ENCODE measurements at places on chromosomes 2 and 18.

- DNase-seq: no peak
These were observed 834 bp downstream of the ZNF638 start for GRCh38 chr2:71332435-71332796.

DNA sequence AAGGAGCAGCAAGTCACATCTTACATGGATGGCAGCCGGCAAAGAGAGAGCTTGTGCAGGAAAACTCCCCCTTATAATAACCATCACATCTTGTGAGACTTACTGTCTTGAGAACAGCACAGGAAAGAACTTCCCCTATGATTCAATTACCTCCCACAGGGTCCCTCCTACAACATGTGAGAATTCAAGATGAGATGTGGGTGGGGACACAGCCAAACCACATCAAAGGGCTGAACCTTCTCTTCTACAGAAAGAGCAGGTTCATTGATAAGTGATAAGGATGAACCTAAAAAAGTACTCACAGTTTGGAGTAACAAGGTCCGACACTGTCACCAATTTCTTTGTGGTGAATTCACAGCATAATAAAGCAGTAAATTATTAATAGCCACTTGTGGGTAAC is 422.2 kb upstream of the FSIP2 start:
- no peak for DNase-seq

GRCh38 chr18:56148373-56148772 is 490.0 kb downstream of the TXNL1 start:
- DNase-seq: no peak

- no peak for DNase-seq
These were observed 100.2 kb downstream of the BCL11A start for GRCh38 chr2:60453301-60453700.

DNA sequence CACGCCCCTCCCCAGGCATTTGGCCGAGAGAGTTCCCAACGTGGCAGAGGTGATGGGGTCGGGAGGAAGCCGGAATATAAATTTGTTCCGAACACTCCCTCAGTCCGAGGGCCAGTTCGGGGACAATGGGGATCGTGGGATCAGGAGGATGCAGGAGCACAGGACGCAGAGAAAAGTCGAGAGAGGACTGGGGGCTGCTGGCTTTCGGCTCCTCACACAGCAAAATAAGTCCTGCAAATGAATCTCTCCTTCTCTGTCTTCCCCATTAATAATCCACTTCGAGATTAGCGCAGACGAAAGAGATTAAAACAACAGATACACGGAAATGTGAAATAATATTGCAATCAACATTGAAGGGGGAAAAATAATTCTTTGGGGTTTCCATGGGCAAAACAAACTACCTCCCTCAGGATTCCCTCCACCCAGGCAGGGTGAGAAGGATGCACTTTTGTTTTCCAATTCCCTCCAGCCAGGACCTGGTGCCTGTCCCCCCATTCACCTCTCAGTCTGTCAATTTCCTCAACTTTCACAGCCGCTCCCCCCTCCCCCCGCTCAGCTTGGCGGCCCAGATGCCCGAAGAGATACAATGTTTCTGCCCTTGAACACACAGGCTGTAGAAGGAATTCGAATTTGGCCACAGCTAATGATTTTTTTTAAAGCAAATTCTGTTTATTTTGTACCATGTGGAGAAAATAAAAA is 3.1 kb upstream of the ZEB2 start:
- DNase-seq: no peak

GRCh38 chr18:67132919-67133318 is 383.6 kb downstream of the DSEL start:
- DNase-seq: no peak

GRCh38 chr2:151334082-151334815 is 23.1 kb upstream of the TNFAIP6 start:
- DNase-seq: no peak

DNA sequence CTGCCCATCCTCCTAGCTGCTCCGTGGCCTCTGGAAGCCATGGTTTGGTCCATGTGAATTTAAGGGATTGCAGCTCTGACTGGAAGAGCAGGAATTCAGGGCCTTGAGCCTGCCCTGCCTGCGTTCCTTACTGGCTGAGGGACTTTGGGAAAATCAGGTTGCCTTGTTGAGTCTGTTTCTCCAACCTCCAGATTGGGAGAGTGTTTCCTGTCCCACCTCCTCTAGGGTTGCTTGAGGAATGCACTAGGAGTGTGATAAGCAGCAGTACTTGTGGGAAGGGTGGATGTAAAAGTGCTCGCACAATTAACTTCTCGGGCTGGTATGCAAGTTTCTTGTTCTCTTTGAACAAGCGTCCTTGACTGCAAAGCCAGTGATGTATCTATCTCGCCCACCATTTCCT is 84.4 kb upstream of the YWHAQ start:
- no peak for DNase-seq

DNA sequence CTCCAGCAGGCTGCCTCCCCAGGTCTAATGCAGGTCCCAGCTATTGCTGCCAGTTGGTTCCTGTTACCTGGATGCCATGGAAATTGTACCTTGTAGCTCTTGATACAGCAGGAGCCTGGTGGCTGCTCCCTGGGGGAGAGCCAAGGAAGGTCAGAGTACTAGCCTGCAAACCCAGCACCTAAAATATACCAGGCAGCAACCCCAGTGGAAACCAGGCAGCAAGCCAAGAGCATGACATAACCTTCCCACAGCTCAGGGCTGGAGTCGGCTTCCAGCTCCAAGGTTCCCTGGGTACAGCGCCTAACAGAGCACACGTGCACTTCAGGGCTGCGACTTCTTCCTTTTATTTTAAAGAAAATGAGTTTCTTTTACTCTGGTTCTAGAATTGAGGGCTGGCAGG is 30.3 kb downstream of the TNP1 start:
- DNase-seq: no peak

DNA sequence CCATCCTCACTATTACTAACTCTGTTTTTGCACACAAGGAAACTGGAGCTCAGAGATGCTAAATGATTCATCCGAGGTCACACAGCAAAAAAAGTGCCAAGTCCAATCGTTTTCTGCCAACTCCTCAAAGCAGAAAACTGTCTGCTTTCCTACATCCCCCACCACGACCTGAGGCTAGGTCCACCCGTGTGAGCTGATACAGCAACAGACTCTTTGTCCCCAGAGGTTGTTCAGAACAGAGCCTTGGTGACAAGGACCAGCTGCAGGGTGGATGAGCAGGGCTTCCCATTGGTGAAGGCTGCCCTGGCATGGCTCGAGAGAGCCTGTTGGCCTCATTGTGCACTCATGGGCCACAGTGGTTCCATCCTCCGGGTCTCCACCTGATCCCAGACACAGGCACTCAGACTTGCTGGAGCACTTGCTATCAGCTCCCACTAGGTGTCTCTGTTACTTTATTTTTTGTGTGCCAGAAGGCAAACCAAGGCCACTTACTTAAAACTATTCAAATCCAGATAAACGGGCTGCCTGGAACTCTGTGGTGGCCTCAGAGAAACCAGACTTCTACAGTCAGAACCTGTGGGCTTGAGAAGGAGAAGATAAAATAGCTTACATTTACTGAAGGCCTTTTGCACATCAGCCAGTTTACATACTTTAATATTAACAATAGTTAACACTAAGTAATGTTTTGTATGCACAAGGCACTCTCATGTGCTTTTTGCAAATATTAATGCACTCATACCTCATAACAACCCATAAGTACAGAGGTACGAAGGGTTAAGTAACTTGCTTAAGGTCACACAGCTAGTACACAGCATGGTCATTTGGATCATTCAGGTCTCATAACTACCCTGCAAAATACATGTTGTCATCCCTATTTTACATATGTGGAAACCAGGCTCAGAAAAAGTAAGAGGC is 62.9 kb upstream of the CTIF start:
- peak; percentile 26 for DNase-seq

DNA sequence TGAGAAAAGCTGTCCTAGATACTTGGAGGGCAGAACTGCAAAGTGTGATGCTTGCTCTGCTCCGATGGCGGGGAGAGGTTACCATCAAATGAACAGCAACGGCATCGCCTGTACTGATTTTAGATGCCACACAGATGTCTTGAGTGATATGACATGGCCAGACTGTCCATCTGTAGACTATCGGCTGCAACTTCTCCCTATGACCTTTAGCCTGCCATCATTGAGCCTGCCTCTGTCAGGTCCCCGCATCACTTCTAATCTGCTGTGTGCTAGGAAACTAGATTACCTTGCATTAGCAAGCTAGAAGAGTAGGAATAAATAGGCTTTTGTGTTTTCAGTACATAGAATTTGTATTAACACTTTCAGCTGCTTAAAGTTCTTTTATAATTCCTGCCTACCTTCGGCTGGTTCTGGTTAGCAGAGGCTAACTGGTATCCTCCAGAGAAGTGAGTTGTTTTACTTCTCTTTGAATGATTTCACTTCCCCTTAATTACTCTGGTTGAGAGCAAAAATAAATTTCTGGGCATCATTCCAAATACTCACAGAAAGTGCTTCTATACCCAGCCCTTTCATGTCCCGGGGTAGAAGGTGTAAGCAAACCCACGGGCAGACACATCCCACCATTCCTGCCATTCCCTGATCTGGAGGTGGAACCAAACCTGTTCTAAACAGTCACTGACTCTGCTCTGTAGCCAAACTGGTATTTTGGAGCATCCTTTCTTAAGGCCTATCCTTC is 24.0 kb downstream of the GAREM2 start:
- no peak for DNase-seq

DNA sequence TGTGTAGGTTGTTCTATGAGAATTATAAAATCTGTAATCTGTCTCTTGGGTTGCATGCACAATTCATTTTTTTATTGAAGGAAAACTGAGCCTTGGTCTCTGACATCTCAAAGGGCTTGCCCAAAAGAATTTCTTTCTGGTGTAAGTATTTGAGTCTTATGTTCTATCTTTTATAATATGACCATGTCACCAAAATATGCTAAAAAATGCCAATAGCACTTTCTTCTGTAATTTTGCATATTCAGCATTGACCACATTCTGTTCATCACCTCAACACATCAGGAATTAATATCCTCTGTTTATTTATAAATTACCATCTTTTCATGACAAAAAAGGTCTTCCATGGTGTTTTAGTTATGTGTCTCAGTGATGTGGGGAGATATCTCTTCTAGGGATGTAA is 268.7 kb upstream of the TCF4 start:
- no peak for DNase-seq

GRCh38 chr2:150476809-150477302 is 10.6 kb downstream of the RND3 start:
- DNase-seq: no peak

- no peak for DNase-seq
These were observed 1467.4 kb upstream of the NXPH2 start for GRCh38 chr2:140247451-140248195.

DNA sequence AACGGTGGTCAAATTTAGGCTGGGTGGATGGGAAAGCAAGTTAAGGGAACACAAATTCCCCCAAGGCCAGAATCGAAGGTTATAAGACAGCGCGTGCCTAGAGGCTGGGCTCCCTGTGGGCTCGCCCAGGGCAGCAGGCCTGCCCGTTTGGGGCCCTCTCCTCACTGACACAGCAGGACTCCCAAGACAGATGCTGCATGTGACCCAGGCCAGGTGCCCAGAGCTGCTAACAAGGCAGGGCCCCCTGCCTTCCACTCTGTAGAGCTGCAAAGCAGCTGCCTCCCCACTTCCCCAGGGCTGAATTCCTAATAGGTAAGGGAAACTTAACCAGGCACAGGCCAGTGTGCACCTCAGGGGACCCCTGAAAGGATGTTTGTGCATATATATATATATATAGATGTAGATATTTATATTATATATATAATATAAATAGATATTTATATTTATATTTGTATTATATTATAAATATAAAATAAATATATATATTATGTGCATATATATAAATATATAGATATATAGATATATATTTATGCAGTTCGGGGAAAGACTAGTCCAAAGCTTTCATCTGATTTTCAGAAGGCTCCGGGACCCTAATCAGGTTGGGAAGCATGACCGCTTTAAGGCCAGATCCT is 43.7 kb downstream of the TMEM37 start:
- DNase-seq: no peak

- DNase-seq: no peak
These were observed 560 bp upstream of the DUSP2 start for GRCh38 chr2:96145848-96146152.

- DNase-seq: no peak
These were observed 124.2 kb upstream of the ARHGAP28 start for GRCh38 chr18:6605115-6605869.

DNA sequence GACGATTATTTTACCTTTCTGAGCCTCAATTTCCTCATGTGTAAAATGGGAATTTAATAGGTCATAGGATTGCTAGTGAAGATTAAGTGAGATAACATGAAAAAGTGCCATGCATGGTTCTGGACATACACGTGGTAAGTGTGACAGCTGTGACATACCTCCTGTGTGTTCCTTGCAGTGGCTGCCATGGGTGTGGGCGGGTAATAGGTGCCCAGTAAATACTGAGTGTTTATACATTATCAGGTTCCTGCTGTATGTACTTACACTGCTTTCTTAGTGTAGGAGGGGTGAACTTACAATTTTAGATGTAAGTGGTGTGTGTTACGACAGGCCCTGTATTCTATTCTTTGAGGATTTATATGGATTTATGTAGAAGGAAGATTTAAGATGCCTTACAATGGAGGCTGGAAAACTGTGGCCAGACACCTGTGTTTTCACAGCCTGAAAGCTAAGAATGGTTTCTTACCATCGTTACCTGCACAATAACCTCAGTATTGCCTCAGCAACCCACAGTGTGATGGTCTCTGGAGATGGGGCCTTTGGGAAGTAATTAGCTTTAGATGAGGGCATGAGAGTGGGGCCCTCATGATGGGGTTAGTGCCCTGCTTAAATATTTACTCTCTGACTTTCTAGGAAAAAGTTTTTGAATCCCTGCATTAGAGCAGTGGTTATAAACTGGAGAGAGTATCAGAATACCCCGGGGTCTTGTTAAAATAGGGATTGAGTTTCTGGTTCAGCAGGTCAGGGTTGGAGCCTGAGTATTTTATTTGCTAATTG is 78.1 kb downstream of the ASAP2 start:
- no peak for DNase-seq

GRCh38 chr18:44849361-44849760 is 168.7 kb downstream of the SETBP1 start:
- DNase-seq: no peak

DNA sequence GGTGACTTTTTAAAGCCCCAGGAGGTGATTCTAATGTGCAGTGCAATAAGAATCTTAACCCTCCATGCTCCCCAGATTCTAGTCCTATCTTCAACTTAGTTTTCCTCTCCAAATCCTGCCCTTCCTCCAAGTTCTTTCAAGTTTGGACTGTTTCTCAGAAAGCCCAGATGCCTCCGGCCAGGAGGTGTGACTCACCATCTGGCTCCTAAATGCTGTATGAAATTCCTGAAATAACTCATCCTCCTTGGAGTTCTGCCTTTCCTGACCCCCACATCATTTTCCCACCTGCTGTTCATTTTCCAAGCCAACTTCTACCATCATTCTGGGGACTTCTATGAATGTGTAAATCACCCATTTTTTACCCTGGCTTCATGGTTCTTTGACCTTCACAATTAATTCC is 118.2 kb upstream of the NOL4 start:
- no peak for DNase-seq

DNA sequence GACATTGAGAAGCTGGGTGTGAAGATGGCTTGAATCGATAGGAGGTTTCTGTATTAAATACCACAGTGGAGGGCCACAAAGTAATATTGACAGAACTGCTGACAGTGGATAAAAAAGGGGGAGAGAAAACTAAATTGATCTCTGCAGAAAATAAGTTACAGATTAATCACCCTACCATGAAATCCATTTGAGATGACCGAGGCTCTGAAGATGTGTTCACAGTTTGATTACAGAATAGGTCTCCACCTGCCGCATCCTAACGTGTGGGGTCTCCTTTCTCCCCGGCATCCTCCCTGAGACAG is 165.6 kb downstream of the EIPR1 start:
- DNase-seq: no peak

- DNase-seq: no peak
These were observed 243.9 kb downstream of the SLC4A3 start for GRCh38 chr2:219871351-219871750.
